ENCODE measurements at places on chromosomes 13 and 19.

DNA sequence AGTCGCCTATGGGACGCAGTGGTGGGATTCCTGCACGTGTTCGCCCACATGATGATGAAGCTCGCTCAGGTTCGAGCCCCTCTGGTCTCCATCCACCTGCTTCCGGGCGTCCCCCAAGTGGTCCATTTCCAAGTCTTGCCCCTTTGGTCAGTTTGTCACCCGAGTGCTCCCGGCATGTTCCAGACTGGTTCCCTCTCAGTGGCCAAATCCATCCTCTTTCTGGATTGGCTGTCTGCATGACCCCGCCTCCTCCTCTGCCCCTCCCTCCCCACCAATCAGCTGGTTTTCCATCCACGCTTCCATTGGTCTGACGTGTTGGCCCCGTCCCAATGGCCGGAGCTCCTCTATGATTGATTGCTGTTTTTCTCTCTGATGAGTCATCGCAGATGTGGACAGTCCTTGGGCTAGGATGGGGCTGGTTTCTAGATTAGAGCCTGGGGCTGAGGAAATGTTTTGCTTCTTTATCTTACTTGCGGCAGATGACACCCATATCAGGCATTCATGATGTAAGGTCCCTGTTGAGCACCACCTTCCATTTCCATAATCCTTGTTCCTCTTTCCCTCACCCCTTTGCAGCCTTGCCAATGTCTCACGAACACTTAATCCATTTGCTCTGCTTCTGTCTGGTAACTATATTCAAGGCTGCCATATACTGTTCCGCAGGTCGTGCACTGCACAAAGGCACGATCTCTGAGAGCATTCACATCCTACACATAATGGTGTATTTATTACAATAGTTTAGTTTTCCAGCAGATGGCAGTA, 73.8 kb downstream of the MAP4K1 start:
- DNase-seq: peak; percentile 83

DNA sequence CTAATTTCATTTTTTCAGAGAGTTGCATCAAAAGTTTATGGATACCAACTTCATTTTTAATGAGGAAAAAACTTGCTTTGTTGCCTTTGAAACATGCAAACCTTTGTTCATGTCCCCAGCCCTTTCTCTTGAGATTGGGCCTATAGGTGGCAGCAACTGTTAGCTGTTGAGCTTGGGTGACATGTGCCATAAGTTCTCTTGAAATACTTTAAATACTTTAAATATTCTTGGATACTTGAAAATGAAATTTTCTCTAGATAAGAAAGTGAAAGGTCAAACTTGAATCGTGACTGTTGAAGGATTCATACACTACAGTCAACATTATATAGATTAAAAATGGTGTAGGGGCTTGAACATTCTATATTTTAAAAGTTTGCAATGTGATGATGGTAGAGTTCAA, 294.9 kb downstream of the NDFIP2 start:
- DNase-seq: peak; percentile 44

- no peak for DNase-seq
Measured at GRCh38 chr13:77521194-77521593, 14.3 kb upstream of the SCEL start.

DNA sequence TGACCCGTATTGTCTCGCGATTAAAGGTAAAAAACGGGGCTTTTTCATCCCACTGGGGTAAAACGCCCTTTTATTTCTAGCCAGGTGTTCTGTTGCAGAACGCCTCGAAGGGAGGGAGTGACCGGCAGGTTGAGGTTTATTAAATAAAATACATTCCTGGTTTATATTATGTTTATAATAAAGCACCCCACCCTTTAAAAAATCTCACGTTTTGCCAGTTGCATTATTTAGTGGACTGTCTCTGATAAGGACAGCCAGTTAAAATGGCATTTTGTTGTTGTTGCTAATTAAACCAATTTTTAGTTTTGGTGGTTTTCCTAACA, 25.1 kb upstream of the ZNF850 start:
- DNase-seq: no peak

GRCh38 chr13:101751488-101751887, 299.0 kb downstream of the ITGBL1 start:
- DNase-seq: peak; percentile 75

All from MM.1S (cell line).